ENCODE measurements at places on chromosomes 5 and 9.

DNA sequence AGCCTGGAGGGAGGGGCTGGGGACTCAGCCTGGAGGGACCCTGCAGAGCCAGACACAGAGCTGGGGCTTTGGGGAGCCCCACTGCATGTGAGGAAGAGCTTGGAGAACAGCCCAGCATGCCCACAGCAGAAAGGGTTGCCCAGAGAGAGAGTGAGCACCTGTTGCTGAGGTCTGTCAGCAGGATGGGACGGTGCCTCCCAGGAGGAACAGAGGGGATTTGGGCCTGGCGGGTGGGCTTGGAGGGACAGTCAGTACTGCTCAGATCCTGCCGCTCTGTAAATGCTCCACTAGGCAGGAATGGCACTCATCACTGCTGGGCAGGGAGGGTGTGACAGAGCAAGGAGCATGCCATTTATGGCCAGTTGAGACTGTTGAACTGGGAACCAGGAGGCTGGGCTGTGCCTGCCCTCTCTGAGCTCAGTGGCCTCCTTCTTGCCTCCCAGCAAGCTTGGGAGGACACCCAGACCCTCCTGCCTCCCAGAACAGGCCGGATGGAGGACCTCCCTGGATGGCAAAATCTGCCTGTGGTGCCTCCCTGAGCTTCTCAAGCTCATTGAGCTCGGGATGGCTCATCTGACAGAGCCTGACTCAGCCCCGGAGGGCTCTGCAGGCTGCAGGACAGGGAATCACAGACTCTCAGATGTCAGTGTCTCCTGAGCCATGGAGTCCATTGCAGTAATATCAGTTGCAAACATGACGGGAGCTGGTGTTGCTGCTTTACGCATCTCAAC is 786 bp upstream of the HRCT1 start:
- no peak for DNase-seq

GRCh38 chr9:105967797-105968196 is 273.5 kb downstream of the TMEM38B start:
- no peak for DNase-seq

DNA sequence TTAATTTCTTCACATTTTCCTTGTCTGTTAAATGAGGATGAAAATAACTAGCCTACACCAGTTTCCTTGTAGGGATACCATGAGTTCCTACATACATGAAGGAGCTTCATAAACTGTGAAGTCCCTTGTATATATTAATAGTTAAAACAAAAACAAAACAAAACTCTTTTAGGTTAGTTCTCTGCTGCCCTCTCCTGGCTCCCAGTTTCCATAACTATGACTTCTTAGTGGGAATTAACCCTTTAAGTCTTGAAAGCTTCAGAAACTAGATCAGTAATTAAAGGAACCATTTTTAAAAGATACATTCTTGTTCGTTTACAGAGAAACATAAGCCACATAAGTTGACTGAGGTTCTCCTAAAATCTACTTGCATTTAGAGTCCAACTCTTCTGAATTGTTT is 500.0 kb upstream of the C9orf72 start:
- DNase-seq, result no peak

DNA sequence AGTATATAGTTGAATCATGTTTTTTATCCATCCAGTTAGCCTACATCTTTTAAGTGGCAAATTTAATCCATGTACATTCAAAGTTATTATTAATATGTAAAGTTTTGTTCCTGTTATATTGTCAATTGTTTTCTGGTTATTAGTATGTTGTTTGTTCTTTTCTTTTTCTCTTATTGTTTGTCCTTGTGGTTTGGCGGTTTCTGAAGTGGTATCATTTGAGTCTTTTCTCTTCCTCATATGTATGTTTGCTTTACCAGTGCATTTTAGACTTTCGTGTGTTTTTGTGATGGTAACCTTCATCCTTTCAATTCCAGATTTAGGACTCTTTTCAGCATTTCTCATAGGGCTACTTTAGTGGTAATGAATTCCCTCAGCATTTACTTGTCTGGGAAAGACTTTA is 130.4 kb upstream of the RFX3 start:
- DNase-seq, result no peak

- no peak for DNase-seq
Observed at GRCh38 chr9:129191234-129191633, 13.2 kb upstream of the IER5L start.

DNA sequence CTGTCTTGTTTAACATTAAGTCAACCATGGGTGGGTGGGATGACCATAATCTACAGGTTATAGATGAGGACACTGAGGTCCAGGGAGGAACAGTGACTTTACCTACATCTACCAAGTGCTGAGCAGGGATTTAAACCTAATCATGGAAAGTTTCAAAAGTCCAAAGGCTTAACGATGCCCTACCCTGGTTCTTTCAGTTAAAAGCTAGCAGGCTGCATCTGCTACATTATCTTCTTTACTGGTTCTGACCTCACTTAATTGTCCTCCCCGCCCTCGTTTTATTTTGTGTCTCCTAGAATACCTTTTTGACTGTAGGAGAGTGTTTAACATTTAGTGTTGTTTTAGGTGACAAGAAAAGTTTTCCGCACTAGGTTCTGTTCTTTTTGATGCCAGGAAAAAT is 735.2 kb downstream of the TLR4 start:
- DNase-seq, result no peak

GRCh38 chr9:136985027-136985602 is 2.3 kb downstream of the LCNL1 start:
- DNase-seq, result no peak

GRCh38 chr5:154358516-154359220 is 87.1 kb upstream of the SAP30L start:
- no peak for DNase-seq

DNA sequence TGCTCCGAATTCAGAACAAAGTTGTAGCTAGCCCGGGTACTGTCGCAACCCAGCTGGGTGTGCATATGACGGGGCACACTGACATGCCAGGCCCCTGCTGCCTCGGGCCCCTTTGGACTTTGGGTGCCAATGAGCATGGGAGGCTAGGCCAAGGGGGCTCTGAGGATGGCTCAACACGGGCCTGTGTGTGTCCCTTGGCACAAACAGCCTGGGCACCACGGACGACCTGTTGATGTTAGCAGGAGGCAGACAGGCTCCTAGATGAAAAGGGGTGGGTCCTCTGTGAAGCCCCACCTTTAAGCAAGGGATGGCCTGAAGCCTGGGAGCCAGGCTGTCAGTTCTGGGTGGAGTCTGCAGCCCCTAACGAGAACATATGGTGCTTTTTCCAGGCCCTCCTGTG is 1688.2 kb downstream of the EFNA5 start:
- no peak for DNase-seq

DNA sequence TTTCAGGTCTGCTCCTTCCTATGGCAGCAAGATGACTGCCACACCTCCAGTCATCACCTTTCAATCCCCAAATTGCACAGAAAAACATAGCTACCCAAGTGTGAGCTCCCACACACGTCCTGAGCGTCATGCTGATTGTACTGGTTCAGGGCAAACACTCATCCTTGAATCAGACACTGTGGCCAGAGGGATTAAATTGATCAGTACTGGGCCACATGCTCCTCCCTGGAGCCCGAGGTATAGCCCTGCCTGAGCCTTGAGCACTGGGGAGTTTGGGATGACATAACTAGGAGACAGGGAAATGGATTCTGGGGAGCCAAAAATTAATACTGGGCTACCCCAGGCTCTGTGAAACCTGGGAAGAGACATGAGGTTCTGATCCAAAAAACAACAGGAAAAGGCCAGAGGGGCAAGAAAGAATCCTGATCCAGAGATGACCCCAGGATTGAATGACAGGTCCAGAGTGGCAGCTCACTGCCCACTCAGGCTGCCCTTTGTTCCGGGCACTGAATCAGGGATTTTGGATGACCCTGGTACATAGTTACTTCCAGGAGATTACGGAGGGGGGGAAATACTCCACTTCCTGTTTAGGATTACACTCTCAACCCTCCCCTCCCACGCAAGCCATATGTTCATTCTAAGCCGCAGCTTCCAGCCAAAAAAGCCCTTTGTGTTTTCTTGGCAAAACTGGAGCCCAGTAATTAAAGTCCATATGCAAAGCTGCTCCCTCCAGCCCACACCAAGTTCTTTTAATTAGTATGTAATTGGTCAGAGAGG is 141.6 kb upstream of the SPRY4 start:
- DNase-seq, result no peak

DNA sequence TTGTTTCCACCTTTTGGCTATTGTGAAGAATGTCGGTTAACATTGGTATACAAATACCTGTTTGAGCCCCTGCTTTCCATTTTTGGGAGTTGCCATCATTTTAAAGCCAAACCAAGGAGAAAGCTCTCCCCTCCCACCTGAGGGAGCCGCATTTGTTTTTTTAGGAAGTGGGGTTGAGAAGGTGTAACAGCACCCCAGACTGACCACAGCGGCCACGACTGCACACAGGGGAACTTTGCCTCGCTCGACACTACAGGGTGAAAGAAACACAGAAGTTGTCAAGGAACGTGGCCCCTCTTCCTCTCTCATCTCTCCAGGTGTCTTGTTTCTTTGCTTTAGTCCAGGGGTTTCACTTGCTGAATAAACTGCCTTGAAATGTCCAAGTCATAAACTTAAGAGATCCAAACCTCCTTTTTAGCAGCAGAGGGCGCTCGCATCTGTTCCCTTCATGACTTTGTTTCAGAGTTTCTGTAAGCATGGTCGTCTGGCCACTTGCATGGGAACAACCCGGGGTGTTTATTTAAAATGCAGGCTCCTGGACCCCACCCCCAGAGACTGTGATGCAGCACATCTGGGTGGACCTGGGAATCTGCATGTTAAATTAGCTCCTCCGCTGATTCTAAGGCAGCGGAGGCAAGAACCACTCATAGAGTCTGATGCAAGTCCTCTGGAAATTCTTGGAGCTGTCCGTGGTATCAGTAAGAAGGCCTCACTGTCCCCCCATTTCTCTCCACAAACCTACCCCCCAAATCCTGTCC is 2.1 kb upstream of the TTLL11 start:
- DNase-seq, result peak; percentile 66

GRCh38 chr5:159316519-159317383 is 13.5 kb downstream of the IL12B start:
- DNase-seq, result no peak

- DNase-seq, result no peak
Observed at GRCh38 chr5:172939071-172939470, 20.2 kb upstream of the RPL26L1 start.
